Left colon (tissue), 2 donors: ENCODE measurements at places on chromosomes 5 and 9.

DNA sequence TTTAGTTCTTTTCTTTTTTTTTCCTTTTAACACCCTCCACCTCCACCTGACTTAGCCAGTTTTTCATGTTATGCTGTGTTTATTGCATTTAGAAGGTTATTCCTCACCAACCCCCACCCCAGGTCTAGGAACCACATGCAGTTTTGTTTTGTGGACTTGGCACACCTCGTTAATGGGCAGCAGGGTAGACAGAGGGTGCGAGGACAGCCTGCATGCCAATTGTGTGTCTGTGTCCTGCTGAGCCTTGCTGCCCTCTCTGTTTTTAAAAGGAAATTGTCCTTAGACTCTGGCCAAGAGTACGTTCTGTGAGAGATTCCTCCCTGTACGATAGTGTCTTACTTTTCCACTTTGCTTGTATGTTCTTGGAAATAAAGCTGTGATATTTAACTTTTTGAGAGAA, 13.9 kb downstream of the PIK3R1 start:
- DNase-seq = peak; percentile 32

DNA sequence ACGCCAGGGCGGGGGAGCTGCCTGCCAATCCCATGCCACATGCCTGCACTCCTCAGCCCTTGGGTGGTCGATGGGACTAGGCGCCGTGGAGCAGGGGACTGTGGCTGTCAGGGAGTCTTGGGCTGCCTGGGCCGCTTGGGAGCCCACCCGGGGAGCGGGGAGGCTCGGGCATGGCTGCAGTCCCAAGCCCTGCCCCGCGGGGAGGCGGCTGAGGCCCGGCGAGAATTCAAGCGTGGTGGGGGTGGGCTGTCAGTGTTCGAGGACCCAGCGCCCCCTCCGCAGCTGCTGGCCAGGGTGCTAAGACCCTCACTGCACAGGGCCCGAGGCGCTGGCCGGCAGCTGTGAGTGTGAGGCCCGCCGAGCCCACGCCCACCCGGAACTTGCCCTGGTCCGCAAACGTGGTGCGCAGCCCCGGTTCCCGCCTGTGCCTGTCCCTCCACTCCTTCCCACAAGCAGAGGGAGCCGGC, 83.2 kb upstream of the DMRTA1 start:
- DNase-seq = no peak

DNA sequence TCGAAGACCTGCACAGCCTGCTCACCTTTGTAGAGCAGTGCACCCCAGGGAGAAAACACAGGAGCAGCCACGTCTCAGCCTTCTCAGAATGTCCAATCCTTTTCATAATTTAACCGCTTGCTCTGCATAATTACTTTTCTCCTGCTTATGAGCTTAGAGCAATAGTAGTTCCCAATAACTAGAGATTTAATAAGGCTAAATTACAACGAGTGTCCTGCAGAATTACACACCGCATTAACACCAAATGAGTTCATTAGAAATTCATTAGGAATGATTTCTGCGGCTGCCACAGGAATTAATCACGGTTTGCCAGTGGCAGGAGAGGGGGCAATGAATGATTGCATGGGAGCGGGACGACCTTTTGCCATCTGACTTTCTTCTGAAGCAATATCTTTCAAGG, 18.7 kb upstream of the FABP6 start:
- DNase-seq = no peak

DNA sequence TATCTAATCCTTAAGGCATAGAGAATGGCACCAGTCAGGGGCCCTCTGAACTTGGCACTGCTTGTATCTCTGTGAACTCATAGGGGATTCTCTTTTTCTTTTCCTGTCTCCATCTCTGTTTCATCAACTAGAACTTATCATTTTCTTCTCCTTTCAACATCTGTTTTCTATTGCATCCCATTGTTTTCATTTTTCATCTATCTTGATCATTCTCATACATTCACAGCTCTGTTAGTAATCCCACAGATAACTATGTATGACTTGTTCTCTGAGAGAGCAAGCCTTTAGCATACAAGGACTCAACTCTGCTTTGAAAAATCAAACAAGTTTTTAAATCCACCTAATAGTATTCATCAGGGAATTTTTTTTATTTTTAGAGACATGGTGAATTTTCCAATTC, 264.3 kb downstream of the ARRDC3 start:
- no peak for DNase-seq

DNA sequence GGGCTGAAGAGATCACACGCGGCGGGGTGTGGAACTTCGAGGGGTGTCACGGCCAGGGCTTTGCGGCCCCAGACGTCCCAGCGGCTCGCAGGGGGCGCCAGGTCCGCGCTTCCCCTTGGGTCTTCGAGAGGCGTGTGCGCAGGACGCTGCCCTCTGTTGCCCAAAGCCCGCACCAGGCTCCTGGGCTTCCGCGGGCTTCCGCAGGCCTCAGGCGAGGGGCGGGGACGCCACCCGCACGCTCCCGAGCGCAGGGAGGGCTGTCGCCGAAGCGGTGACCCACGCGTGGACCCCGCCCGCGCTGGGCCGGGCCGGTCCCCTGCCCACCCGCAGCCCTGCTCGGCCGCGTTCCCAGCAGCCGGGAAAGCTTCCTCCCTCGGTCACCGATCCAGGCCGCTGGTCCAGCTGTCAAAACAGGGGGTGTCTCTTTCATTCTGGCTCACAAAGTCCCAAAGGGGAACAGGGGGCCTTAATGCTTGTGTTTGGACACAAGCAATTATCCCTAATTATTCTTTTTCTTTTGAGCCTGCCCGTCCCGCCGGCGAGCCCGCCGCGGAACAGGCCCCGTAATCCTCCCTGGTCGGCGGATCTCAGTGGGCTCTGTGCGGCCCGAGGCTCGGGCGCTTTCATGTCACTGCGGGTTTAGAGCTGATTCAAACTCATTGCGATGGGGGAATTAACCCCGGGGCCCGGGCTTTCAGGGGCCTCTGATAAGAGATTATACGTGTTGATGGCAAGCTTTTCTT, 60.6 kb downstream of the TMEM174 start:
- DNase-seq = no peak

GRCh38 chr9:137643921-137644320, 25.1 kb downstream of the EHMT1 start:
- DNase-seq = no peak

GRCh38 chr5:84715091-84715490, 330.4 kb upstream of the EDIL3 start:
- DNase-seq = no peak

DNA sequence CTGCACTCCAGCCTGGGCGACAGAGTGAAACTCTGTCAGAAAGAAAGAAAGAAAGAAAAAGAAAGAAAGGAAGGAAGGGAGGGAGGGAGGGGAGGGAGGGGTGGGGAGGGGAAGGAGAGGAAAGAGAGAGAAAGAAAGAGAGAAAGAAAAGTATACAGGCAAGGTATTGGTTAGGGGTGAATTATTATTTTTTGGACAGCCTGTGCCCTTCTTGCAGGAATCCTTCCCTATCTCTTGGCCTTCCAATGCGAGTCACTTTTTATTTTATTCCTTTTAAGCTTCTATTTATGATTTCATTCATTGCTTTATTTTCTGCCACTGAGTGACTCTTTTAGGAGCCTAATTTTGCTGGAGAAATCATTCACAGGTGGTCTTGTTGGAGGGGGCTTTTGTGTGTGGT, 98.7 kb downstream of the PDE8B start:
- DNase-seq = no peak

GRCh38 chr9:90393365-90394152, 249.1 kb downstream of the DIRAS2 start:
- DNase-seq = no peak

GRCh38 chr5:143594902-143595818, 191.7 kb upstream of the NR3C1 start:
- no peak for DNase-seq

GRCh38 chr5:97297704-97298091, 114.7 kb upstream of the RIOK2 start:
- no peak for DNase-seq
